Small intestine (tissue), 16 donors: ENCODE measurements at places on chromosomes 3 and 15.

DNA sequence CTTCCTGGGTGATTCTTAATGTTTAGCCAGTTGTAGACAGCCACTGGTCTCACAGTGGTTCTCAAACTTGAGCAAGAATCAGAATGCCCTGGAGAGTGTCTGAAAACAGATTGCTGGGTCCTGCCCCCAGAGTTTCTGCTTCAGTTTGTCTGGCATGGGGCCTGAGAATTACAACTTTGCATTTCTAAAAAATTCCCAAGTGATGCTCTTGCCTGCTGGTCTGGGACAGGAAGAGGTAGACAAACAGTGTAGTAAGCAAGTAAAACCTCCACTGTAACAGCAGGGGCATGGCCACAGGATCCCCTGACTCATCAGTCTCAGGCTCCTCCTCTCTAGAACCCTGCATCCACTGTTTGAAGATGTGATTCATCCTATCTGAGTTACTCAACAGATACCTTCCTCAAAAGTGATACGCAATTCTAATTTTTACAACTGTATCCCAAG lies 36.5 kb downstream of the DZIP1L start:
- DNase-seq, result no peak

DNA sequence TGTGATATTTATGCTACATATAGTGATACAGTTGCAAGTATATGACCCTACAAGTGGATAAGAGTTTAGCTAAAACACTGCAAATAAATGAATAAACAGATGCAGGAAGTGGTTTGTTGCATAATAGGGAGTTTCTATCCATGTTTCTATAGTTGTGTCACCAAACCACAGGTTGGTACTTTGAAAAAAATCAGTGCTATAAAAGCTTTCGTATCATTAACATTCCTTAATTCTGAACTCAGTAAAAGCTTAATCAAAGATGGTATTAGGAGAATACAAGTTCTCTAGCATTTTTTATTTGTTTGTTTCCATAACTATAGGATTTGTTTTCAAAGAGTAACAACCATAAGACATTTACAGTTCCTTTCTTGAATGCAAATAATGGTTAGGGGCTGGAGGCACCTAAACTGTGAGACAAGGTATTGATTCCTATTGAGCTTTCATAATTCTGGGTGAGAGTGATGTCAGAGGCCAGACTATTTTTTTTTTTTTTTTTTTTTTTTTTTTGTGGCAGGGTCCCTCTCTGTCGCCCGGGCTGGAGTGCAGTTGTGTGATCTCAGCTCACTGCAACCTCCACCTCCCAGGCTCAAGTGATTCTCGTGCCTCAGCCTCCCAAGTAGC lies 29.6 kb downstream of the CPOX start:
- no peak for DNase-seq

DNA sequence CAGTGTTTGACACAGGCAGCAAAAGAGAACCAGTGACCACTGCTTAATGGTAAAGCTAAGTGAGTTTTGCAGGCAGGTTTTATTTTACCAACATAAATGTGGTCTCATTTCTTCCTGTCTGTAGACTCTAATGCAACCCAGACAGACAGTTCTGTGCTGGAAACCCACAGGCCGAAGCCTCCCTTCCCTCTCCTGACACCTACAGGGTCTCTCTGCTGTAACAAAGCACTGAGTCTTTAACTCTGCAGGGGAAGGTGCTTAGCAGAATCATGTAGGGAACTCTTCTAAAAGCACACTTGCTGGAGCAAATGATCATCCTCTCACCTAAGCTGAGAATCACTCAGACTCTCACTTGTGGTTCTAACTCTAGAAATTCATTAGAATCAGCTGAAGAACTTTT lies 200.3 kb downstream of the KBTBD8 start:
- no peak for DNase-seq

- no peak for DNase-seq
These were observed 58.4 kb downstream of the NME9 start for GRCh38 chr3:138271189-138271794.

GRCh38 chr3:57958642-57959422 lies 49.4 kb upstream of the FLNB start:
- DNase-seq, result peak; percentile 61

DNA sequence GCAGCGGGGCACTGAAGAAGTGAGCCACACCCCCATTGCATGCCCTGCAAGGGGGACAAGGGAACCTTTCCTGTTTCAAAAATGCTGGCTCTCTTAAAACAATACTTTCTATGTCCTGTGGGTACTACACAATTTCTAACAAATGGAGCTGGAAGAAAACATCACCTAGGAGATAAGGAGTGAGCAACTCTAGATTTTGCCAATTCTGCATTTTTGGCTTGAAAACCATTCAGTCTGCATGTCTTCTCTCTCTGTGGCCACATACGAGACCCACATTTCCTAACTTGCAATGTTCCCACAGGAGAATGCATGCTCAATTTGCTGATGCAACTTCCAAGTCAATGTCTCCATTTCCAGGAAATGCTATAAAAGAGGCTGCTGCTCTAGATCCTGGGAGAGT lies 662.0 kb downstream of the SQOR start:
- no peak for DNase-seq

DNA sequence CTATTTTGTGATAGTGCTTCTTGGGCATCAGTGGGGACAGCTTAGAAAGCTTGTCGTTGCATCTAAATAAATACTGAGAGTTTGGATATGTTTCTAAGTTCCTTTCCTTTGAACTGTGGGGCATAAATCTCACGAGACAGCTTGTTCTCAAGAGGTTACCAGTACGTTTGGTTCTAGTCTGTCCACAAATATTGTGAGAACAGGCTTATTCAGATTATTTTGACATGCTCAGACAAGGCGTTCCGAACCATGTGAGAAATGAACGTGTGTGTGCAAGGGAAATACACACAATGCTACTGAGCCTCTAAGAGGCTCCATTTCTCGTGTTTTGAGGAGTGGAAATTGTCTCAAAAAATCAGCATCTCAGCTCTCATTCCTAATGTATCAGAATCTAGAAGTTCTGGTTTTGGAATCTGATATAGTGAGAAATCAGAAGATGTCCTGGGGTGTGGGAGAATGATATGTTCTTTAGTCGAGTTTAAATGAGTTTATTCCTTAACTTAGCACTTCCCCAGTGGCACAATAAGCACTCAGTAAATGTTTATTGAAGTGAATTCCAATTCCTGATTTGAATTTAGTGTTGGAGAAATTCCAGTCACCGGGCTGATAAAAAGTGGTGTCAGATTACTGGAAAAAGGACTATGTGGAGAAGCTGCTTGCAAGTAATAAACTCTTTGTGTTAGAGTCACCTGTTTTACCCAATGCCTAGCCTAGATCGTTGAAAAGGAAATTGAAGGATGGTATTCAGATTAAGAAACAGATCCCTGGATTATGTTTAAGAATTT lies 481.5 kb downstream of the LPP start:
- no peak for DNase-seq

GRCh38 chr15:83581381-83581780 lies 72.5 kb upstream of the ADAMTSL3 start:
- no peak for DNase-seq

GRCh38 chr3:24278543-24278942 lies 216.1 kb downstream of the THRB start:
- DNase-seq, result no peak

DNA sequence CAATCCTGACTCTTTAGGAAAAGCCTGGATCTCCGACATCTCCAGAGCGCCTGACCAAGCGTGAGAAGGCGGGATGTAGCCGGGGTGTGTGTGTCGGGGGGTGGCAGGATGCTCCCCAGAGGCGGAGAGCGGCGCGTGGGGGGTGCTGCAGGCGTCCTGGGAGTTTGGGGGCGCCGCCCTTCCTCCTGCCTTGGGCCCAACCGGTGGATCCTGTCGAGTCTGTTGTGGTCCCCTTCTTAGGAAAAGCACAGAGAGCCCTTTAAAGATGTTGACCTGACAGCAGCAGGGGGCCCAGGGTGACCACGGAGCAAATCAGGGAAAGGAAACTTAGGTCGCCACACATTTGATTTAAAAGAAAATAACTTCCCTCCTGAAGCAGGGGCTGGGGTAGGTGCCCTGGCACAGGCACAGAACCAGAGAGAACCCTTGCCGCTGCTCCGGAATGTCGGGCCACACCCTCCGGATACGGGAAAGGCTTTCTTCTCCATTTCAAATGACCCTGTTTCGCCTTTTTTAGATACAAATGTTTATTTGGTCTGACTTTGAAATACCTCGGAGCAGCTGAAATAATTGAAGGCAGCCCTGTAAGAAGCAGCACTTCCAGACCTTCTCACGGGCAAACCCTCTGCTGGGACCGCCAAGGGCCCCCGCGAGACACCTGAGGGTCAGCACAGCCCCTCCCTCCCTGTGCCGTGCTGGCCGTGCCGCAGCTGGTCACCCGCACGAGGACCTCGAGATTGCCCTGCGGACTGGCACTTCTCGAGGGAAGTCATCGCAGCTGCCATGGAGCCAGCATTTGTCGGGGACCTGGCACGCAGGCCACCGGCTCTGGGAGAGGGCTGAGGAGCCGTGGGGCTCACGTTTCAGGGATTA lies 102.9 kb upstream of the KLF13 start:
- no peak for DNase-seq

GRCh38 chr3:182710557-182711157 lies 82.6 kb upstream of the ATP11B start:
- peak; percentile 51 for DNase-seq

GRCh38 chr15:81052046-81052445 lies 51.3 kb downstream of the TLNRD1 start:
- no peak for DNase-seq
